ENCODE measurements at places on chromosomes 11 and 22. TPM values are rescaled to one million over a fixed set of nuclear protein-coding genes. Genes with fewer than 3 reads are reported as not detected.

DNA sequence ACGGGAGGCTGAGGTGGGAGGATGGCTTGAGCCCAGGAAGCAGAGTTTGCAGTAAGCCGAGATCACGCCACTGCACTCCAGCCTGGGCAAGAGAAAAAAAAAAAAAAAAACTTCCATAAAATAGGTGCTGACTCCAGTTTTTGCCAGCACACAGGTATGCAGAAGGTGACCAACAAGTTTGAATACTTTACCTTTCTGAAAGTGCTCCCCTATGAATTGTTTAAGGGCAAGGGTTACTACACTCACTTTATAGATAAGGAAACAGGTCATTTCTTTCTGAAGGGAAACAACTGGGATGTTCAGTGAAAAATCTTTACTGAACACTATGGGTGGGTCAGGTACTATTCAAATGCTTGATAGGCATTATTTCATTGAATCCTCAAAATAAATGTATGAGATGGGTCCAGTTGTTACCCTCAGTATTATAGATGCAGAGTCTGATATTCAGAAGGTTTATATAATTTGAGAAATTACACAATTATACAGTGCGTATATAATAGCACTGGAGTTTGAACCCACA, 538.5 kb downstream of the INSC start:
- H3K4me3 ChIP-seq: no peak overlapping the region
- H3K27ac ChIP-seq: no peak overlapping the region
- H3K4me1 ChIP-seq: peaks cover 5% of the 10 kb centered on the region
- no peaks in the 10 kb centered on the region for H3K27me3 ChIP-seq

DNA sequence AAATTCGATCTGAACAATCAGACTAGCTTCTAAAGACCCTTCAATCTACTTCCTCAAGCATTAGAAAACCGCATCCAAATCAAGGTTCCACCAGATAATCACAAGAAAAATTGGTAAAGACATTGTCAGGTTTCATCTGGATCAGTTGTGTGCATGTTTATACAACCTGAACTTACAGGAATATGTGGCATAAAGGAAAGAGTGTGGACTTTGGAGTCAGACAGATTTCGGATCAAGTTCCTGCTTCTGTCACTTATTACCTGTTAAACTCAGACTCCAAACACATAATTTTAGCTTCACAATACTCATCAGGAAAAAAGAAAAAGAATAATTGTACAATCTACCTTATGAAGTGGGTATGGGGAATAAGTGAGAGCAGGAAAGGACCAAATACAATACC, 80.5 kb downstream of the MPPED2 start:
- H3K27ac ChIP-seq: no peak overlapping the region
- no peaks in the 10 kb centered on the region for H3K36me3 ChIP-seq
- no peaks in the 10 kb centered on the region for H3K27me3 ChIP-seq
- H3K4me3 ChIP-seq: no peak overlapping the region

CD6 gene
- total RNA-seq: 0.42 TPM

- peaks cover 20% of the 10 kb centered on the region for H3K27me3 ChIP-seq
- no peaks in the 10 kb centered on the region for H3K4me1 ChIP-seq
- no peak overlapping the region for H3K4me3 ChIP-seq
- no peak for DNase-seq
- no peak overlapping the region for H3K27ac ChIP-seq
- H3K36me3 ChIP-seq: no peaks in the 10 kb centered on the region
These were observed 57.8 kb upstream of the RCN1 start for GRCh38 chr11:32033067-32033466.

- no peak overlapping the region for H3K4me3 ChIP-seq
- no peaks in the 10 kb centered on the region for H3K36me3 ChIP-seq
- DNase-seq: no peak
- H3K27me3 ChIP-seq: no peaks in the 10 kb centered on the region
- H3K4me1 ChIP-seq: no peaks in the 10 kb centered on the region
These were observed 1025.1 kb downstream of the BRD1 start for GRCh38 chr22:48802576-48802975.

CRYBB1 gene
- total RNA-seq: 3.2 TPM

DRD2 gene
- total RNA-seq: not detected

GRCh38 chr11:97729546-97730272, 1291.0 kb upstream of the CNTN5 start:
- no peaks in the 10 kb centered on the region for H3K4me1 ChIP-seq
- DNase-seq: no peak
- H3K27ac ChIP-seq: no peak overlapping the region
- H3K36me3 ChIP-seq: no peaks in the 10 kb centered on the region

- H3K27ac ChIP-seq: no peak overlapping the region
- H3K36me3 ChIP-seq: no peaks in the 10 kb centered on the region
- H3K27me3 ChIP-seq: no peaks in the 10 kb centered on the region
- no peaks in the 10 kb centered on the region for H3K4me1 ChIP-seq
These were observed 78.8 kb downstream of the MYEOV start for GRCh38 chr11:69372589-69373250.

GRCh38 chr11:117618982-117619355, 178.0 kb downstream of the DSCAML1 start:
- no peak overlapping the region for H3K4me3 ChIP-seq
- DNase-seq: no peak
- H3K27me3 ChIP-seq: no peaks in the 10 kb centered on the region
- H3K27ac ChIP-seq: no peak overlapping the region

DNA sequence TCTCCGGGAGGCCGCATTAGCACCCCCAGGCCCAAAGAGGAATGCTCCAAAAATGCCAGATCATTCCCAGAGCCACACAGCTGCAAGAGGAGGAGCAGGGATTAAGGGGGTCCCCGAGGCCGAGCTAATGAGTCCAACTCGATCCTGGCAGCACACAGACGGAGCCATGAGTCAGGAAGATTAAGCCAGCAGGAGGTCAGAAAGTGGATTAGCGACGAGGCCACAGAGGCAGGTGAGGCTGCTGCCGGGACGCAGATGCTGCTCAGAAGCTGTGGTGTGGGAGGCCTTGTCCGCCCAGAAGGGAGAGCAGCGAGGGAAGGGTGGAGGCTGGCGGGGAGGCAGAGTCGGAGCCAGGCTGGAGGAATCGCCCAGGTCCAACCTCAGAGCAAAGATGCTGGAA, 120.5 kb downstream of the SHANK2 start:
- no peak overlapping the region for H3K27ac ChIP-seq
- no peaks in the 10 kb centered on the region for H3K36me3 ChIP-seq
- DNase-seq: no peak
- no peak overlapping the region for H3K4me3 ChIP-seq

GRCh38 chr22:43704051-43704450, 108.1 kb downstream of the EFCAB6 start:
- H3K4me3 ChIP-seq: no peak overlapping the region
- H3K4me1 ChIP-seq: no peaks in the 10 kb centered on the region
- no peak for DNase-seq
- H3K27ac ChIP-seq: no peak overlapping the region

DNA sequence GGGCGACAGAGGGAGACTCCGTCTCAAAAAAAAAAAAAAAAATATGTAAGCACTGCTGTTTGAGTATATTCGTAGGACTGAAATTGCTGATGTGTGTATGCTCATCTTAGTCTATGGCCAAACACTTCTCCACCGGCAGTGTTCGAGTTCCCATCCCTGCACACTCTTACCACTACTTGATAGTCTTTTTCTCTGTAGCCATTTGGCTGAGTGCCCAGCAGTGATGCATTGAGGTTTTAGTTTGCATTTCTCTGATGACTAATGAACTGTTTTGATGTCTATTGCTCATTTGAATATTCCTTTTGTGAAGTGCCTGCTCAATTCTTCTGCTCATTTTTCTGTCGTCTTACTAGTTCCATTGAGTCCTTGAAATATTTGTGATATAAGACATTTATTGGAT, 1.9 kb downstream of the TIRAP start:
- H3K4me3 ChIP-seq: no peak overlapping the region
- H3K27ac ChIP-seq: no peak overlapping the region
- peaks cover 29% of the 10 kb centered on the region for H3K36me3 ChIP-seq
- no peak for DNase-seq

GRCh38 chr11:61120706-61121191, 18.5 kb downstream of the CD5 start:
- no peak for DNase-seq
- no peaks in the 10 kb centered on the region for H3K36me3 ChIP-seq
- H3K27me3 ChIP-seq: no peaks in the 10 kb centered on the region
- H3K4me1 ChIP-seq: no peaks in the 10 kb centered on the region
- no peak overlapping the region for H3K27ac ChIP-seq
- no peak overlapping the region for H3K4me3 ChIP-seq

DNA sequence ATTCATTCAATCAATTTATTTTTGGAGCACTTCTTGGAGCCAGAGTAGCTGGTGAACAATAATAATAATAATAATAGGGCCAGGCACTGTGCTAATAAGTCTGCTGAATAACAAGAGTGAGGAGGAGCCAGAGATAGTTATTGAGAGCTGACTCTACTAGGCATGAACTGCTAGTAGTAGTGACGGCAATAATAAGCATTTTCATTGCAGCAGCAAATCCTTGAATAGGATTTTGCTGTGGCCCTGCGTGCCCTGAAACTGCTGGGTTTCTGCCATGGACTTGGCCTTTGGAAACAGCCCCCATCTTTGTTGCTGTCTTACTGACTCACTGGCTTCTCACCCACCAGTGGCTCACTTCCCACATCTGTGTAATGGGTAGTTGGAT, 545.9 kb downstream of the MIAT start:
- DNase-seq: no peak
- peaks cover 5% of the 10 kb centered on the region for H3K4me1 ChIP-seq
- H3K36me3 ChIP-seq: no peaks in the 10 kb centered on the region
- H3K4me3 ChIP-seq: no peak overlapping the region
- H3K27ac ChIP-seq: no peak overlapping the region

BDNF gene
- total RNA-seq: 8.5 TPM

DNA sequence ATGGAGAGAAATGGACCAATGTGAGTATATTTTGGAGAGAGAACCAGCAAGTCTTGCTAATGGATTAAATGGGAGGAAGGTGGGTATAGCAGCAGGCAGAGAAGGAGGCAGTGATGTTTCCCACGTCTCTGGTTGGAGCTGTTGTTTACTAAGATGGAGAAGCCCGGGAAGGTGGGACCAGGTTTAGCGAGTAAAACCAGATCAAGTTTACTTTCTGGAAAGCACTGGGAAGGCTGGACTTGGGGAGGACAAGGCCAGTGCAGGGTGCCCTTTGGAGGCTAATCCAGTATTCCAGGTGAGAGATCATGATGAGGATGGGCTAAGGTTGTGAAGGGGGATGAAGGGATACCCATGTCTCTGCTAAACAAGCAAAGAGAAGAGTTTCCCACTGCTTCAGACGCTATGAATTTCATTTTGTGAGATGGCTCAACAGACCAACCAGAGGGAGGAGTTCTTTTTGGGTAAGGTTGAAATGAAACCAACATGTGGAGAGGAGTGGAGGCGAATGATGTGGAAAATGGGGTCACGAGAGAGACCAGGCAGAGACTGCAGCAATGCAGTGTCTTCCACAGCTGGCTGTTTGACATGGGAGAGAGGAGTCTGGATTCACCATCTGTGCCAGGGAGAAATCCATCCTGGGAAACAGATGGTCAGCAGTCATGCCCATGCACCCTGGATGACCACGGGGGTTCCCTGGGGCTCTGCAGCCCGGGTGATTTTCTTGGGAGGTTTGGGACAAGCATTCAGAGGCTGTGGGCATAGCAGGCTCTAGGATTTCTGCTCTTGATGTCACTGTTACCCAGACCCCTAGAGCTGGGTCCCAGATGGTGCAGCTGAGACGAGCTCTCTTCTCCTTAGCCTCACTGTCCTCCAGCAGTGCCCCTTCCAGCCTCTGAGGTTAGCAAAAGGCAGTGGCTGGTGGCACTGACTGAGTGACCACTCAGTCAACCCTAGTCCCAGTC, 24.9 kb downstream of the COMMD9 start:
- no peak overlapping the region for H3K27ac ChIP-seq
- no peaks in the 10 kb centered on the region for H3K4me1 ChIP-seq
- no peak for DNase-seq
- peaks cover 7% of the 10 kb centered on the region for H3K27me3 ChIP-seq
- no peak overlapping the region for H3K4me3 ChIP-seq

GRCh38 chr11:101666916-101667315, 83.1 kb upstream of the TRPC6 start:
- no peak for DNase-seq
- H3K27me3 ChIP-seq: no peaks in the 10 kb centered on the region
- H3K4me3 ChIP-seq: no peak overlapping the region
- no peak overlapping the region for H3K27ac ChIP-seq

CALCB gene
- not detected for total RNA-seq

GRCh38 chr22:40429481-40429880, 59.1 kb downstream of the SGSM3 start:
- no peak for DNase-seq
- no peaks in the 10 kb centered on the region for H3K27me3 ChIP-seq
- H3K36me3 ChIP-seq: peaks cover 80% of the 10 kb centered on the region
- no peak overlapping the region for H3K4me3 ChIP-seq

SLC1A2 gene
- 6.3 TPM for total RNA-seq

FOLH1 gene
- 0.98 TPM for total RNA-seq

DNA sequence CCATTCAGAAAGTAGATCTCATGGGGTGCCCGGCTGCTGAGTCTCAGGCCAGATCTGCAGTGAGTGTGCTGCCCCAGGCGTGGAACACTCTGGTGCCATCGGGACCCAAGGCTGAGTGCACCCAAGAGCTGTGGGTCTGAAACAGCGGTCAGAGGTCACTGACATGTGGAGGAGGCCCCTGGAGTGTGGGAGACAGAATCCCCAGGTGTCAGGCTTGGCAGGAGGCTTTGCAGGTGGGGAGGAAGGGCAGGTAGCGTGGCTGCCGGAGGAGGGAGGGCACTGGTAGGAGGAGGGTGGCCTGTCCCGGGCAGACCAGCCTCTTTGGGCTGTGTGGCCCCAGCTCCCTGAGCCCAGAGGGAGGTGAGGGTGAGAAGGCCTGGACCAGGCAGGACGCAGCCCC, 31.7 kb upstream of the KRTAP5-6 start:
- DNase-seq: no peak
- no peaks in the 10 kb centered on the region for H3K36me3 ChIP-seq
- H3K4me3 ChIP-seq: no peak overlapping the region

SLC16A8 gene
- not detected for total RNA-seq

- H3K36me3 ChIP-seq: no peaks in the 10 kb centered on the region
- no peak overlapping the region for H3K4me3 ChIP-seq
- no peaks in the 10 kb centered on the region for H3K4me1 ChIP-seq
- no peaks in the 10 kb centered on the region for H3K27me3 ChIP-seq
- H3K27ac ChIP-seq: no peak overlapping the region
These were observed 138.8 kb downstream of the AASDHPPT start for GRCh38 chr11:106216281-106216680.

KRTAP5-2 gene
- total RNA-seq: not detected

- DNase-seq: no peak
- no peaks in the 10 kb centered on the region for H3K36me3 ChIP-seq
- no peak overlapping the region for H3K27ac ChIP-seq
These were observed 13.5 kb downstream of the TTLL8 start for GRCh38 chr22:50044485-50045118.

MS4A4E gene
- 0.34 TPM for total RNA-seq

DNA sequence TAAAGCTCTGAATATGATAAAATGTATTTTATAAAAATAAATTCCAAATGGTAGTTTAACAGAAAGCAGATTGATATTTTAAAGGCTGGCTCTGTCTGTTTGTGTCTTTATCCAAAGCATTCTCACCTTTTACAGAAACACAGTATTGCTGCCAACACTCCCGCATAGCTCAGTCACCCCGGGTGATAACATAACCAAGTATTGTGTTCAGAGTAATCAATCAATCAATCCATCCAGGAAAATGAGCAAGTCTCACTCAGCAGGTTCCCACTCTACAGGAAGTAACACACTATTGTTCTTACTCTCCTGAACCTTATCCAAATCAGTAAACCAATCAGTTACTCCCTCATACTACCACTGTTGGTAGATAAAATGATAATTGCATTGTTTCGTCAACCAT, 203.4 kb downstream of the LRRC4C start:
- no peaks in the 10 kb centered on the region for H3K4me1 ChIP-seq
- H3K27ac ChIP-seq: no peak overlapping the region
- H3K4me3 ChIP-seq: no peak overlapping the region
- H3K27me3 ChIP-seq: no peaks in the 10 kb centered on the region
- no peaks in the 10 kb centered on the region for H3K36me3 ChIP-seq

KIAA1671 gene
- total RNA-seq: 16.2 TPM

Data from heart left ventricle (tissue), 16 donors.